ENCODE measurements at places on chromosomes 1 and 21. TPM values are rescaled to one million over a fixed set of nuclear protein-coding genes. Genes with fewer than 3 reads are reported as not detected.

CDKN2C gene
- 1.6 TPM for total RNA-seq

GPR37L1 gene
- not detected for total RNA-seq

TRIM17 gene
- total RNA-seq: not detected

PDPN gene
- total RNA-seq: 65.3 TPM

RO60 gene
- total RNA-seq: 69.9 TPM

DNAJC6 gene
- 0.62 TPM for total RNA-seq

SELL gene
- total RNA-seq: not detected

TRPM2 gene
- not detected for total RNA-seq

MEX3A gene
- total RNA-seq: 1.8 TPM

GUCA2A gene
- total RNA-seq: not detected

NRAS gene
- 54.1 TPM for total RNA-seq

FCER1A gene
- total RNA-seq: not detected

ADAMTS5 gene
- total RNA-seq: not detected

SYT2 gene
- under 0.01 TPM for total RNA-seq

CYYR1 gene
- 10.9 TPM for total RNA-seq

POLR3C gene
- 28.4 TPM for total RNA-seq

LCE2A gene
- not detected for total RNA-seq

METTL18 gene
- 5.2 TPM for total RNA-seq
